ENCODE measurements at places on chromosomes 3 and 15.

DNA sequence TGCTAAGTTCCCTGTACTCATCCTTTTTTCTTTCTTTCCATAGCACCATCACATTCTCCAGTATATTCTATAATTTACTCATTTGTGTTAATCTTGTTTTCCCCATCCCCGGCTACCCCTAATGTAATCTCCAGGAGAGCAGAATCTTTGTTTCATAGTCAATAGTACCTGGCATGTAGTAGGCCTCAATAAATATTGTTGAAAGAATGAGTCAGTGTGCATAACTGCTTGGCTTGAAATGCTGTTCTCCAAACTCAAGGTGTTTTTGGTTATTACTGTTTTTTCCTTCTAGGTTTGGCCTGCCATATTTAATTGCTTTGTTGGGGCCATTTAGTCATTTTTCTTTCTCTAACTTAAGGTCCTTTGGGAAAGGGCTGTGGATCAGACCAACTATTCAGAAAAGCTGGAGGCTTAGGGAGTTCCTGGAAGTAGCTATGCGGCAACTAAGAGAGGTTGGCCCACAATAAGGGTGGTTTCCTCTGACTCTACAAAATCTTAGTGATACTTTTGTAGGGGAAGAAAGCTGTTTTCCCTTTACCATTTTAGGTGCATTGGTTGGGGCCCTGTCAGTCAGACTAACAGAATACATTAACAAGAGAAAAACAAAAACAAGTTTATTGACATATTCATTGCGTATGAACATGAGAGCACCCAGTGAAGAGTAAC lies 28.4 kb downstream of the KAT2B start:
- no peak for DNase-seq

GRCh38 chr3:124491098-124491497 lies 239.2 kb upstream of the UMPS start:
- no peak for DNase-seq

DNA sequence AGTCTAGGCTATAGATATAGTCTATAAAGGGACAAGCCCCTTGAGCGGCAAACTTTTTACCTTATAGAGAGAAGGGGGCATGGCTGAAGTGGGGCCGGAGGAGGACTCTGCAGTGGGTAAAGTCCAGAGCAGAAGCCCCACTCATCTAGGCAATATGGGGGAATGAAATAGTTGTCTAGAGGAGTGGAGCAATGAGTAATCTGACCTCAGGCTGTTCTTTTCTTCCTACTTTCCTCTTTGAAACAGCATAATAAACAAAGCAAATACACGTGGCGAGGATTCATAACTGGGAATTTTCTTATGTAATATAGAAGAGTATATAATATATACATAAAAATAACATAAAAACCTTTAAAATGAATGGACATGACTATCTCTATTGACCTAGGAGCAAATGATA lies 546.4 kb upstream of the ZNF385D start:
- no peak for DNase-seq

GRCh38 chr3:189353318-189353965 lies 181.7 kb downstream of the TPRG1 start:
- no peak for DNase-seq

GRCh38 chr3:150329408-150329807 lies 78.7 kb upstream of the TSC22D2 start:
- no peak for DNase-seq

DNA sequence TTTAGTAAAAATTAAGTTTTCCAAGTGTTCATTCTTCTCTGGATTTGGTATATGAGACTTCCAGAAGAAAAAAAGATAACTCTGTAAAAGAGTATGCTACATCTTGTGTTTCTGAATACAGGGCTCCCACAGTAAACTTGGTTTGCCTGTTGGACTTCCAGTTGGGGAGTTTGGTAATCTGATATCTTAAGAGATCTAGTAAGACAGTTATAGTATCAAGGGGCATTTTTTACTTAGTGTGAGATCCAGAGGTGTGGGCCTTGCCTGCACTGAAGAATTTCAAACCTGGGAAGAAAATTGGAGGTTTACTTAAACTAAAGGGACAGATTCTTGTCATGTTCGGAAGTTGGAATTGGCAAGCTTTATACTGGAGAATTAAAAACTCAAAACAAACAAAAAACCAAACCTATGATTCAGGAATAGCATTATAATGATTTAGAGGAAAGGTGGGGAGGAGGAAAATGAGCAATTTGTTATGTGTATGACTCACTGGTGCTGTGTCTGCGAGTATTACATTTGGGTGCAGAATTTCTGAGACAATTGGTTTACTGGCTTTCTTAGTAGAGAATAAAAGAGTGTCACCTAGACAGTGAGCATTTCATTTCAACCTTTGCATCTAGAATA lies 58.9 kb upstream of the ULK4 start:
- DNase-seq = no peak

GRCh38 chr3:25133588-25133987 lies 294.5 kb upstream of the RARB start:
- DNase-seq = no peak

DNA sequence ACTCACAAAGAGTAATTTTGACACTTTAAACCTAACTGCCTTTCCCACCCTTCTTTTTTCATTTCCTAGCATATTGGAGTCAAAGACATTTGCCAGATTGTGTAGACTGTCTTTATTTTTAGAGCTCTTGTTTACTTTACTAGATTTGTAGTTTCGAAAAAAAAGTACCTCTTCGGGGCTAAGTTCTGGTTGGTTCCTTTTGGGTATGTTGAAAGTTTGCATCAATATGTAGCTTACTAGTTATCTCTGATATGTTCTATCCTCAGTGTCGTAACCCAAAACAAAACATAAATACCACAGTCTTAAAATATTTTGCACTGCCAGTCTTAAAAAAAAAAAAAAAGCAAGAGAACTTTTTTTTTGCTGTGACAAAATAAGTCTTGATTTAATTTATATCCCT lies 52.2 kb downstream of the REC114 start:
- DNase-seq = no peak

- no peak for DNase-seq
These were observed 158.3 kb downstream of the TMEM108 start for GRCh38 chr3:133196527-133196926.

DNA sequence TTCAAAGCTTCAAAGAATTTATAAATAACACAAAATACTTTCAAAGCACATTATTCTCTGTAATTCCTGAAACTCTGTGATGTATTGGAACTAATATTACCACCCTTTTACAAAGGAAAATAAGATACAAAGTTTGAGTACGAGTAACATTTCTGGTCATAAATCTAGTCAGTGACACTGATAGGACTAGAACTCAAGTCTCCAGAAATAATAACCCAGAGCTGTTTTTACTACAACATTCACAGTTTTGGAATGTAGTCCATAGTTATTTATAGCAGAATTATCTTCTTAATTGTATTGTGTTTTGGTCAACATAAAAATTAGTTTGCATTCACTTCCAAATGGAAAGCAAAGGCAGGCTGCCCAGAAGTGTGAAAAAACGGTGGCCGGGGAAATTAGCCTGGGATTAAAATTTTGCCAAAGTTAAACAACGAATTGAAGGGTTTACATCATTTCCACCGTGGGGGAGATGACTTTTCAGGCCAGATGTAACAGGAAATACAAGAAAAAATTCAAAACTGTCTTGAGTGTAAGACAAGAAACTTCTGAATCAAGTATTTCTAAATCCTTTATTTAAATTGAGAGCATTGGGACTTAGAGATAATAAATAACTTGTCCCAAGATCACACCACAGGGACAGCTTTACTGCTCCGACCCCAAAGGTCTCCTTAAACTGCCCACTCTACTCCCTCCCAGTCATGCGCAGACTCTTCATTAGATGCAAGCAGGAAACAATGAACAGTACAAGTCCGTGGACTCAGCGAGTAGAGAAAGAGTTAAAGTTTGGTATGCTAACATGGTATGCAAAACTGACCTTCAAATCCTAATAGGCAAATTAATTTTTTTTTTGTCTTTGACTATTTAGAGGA lies 74.3 kb upstream of the VGLL4 start:
- DNase-seq = no peak

DNA sequence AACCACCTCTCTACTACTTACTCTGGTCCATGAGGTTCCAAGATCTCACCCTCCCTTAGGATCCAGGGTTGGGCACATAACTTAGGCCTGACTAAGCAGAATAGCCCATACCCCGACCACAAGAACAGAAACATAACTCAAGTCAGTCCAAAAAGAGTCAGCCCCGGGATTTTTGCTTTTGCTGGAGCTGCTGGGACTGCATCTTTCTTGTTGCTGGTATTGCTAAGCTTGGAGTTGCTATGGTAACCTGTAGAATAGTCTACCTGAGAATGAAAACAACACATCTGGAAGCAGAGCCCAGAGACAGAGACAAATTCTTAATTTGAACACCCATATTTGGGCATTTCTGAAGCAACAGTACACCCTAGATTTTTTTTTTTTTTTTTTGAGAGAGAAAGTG lies 6.5 kb downstream of the RUBCN start:
- no peak for DNase-seq

GRCh38 chr3:37768107-37768809 lies 93.4 kb upstream of the CTDSPL start:
- no peak for DNase-seq

- no peak for DNase-seq
These were observed 7.6 kb downstream of the CMTM6 start for GRCh38 chr3:32495085-32495484.

DNA sequence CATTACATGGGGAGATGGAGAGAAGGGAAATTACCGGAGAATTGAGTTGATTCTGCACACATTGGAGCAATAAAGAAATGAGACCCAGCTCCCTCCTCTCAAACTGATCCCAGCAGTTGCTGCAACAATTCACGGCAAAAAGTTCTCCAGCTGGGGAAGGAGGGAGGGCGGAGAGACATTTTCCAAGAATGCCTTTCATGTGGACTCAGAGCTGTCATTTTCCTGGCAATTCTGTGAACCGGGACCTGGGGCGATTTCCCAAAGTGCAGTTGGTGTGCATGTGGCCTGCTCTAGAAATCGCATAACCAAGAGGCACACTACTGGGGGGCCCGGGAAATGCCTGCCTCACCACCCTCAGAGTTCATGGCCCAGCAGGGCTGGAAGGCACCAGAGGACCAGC lies 48.7 kb upstream of the IREB2 start:
- no peak for DNase-seq

GRCh38 chr3:77053795-77054194 lies 13.9 kb downstream of the ROBO2 start:
- DNase-seq = no peak

- DNase-seq = no peak
These were observed 16.6 kb upstream of the EHHADH start for GRCh38 chr3:185270262-185270955.

GRCh38 chr3:13132731-13133410 lies 59.6 kb upstream of the IQSEC1 start:
- no peak for DNase-seq

DNA sequence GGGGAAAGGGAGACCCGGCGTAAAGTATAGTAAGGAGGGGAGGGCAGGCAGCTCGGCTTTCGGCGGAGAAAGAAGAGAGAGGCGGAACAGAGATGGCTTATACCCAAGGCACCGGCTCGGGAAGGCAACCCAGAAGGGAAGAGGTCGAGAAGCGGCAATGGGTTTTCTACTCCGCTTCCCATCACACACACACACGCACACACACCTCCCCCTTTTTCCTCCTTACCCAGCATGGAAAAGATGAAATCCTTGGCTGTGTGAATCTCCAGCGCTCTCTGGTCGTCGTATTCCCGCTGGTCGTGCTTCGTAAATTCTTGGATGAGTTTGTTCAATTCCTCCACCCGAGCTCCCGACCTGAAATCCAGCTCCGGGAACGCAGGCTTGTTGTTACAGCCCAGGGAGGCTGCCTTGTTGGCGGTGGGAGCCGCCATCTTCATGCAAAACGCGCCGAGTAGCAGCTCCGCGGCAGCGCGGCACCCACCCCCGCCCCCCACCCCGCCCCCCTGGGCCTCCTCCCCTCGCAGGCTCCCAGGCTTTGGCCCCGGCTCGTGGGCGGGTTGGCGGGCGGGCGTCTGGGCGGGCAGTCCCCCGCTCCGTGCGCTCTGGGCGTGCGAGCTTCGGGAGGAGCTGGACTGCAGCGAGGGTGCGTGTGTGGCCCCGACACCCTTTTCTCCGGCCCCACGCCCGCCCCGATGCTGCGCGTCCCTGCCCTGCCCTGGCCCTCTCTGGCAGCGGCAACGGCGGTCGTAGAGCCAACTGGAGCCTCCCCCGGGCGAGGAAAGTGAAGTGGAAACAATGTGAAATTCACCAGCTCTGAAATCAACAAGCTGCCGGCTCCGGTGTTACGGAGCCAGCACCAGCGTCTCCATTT lies at the start of gene MB21D2:
Gene MB21D2 (minus strand): TSS at position 453 of the 871 bp plus-strand sequence. CDS start 16 bp downstream, at position 437.
- DNase-seq = no peak

DNA sequence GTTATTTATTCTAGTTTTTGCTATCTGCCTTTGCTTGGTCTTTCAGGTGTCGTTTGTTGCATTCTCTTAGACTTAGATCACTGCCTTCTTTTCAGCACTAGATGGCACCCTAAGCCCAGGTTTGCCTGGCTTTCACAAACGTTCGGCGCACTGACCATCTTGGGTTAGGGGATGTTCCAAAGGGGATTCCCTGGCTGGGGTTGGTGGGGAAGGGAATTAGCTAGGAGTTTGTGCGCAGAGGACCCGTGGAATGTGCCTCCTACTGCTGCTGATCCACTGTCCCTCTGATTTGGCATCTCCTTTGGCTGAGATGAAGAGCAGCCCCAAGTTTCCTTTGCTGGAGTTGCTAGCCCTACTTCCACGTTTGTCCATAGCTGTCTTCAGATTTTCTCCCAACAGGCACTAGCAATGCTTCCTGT lies 33.9 kb downstream of the PFN2 start:
- peak; percentile 14 for DNase-seq

- DNase-seq = no peak
These were observed 505.3 kb upstream of the NR2F2 start for GRCh38 chr15:95825208-95825607.

- no peak for DNase-seq
These were observed 6.0 kb upstream of the PLCB2 start for GRCh38 chr15:40313531-40314398.

GRCh38 chr3:115325539-115325938 lies 178.5 kb upstream of the ZBTB20 start:
- DNase-seq = no peak

DNA sequence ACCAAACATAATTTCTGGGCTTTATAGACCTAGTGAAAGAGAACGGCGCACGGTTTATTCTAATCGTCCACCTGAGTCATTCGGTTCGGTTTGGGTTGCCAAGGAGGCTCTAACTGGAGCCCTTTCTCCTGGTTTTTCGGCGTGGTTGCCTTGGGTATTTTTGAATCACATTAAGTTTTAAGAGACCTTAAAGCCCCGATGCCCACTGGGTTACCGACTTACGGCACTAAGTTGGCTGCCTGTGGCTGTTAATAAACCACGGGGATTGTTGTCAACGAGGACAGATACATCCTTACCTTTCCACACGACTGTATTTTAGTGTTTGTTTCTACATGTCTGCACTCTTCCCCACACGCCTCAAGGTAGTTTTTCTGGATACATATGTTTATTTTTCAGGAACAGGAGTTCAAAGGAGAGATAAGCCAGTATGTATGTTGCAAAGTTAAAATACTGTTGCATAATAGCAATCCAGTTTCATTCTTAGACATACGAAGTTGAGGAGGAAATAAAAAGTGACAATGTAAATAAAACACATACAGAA lies 1.2 kb upstream of the ANP32A start:
- DNase-seq = no peak

- no peak for DNase-seq
These were observed 107.7 kb upstream of the RPL32 start for GRCh38 chr3:12948891-12949711.

Data from activated CD4-positive, alpha-beta T cell treated with anti-CD3 and anti-CD28 coated beads, Interleukin-2, amount 50 U/mL, for 24 hours (primary cell).